ENCODE measurements at places on chromosomes 7 and 10.

DNA sequence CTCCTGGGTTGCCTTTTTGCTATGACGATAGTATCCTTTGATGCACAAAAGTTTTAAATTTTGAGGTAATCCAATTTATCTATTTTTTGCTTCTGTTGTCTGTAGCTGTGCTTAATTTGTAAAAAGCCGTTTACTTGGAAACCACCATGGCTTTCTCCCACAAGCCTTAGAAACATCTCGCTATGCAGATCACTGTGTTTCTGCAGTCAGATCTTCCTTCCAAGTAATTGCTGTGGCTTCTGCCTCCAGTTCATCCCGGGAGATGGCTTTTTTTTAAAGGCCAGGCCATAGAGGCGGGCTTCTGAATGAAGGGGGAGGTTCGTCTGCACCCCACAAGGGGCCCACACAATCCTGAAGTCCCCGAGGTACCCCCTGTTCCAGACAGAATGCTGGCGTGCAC, 48.3 kb upstream of the OCM2 start:
- no peak for DNase-seq

GRCh38 chr7:147413557-147413870, 1177.1 kb upstream of the C7orf33 start:
- no peak for DNase-seq

- no peak for DNase-seq
These were observed 252.6 kb upstream of the ZNF32 start for GRCh38 chr10:43901302-43901701.

- DNase-seq = peak; percentile 69
These were observed 681 bp upstream of the SPOCK2 start for GRCh38 chr10:72088889-72089575.

GRCh38 chr7:17422966-17423365, 124.5 kb downstream of the AHR start:
- no peak for DNase-seq

- no peak for DNase-seq
These were observed 21.9 kb upstream of the ZNF804B start for GRCh38 chr7:88737632-88738031.

- DNase-seq = no peak
These were observed 36.5 kb downstream of the SKIDA1 start for GRCh38 chr10:21488957-21489446.

- peak; percentile 40 for DNase-seq
These were observed 6.5 kb downstream of the ASB13 start for GRCh38 chr10:5659702-5660528.

- no peak for DNase-seq
These were observed 137.0 kb downstream of the CD36 start for GRCh38 chr7:80775482-80775881.

- DNase-seq = no peak
These were observed 135.1 kb downstream of the NRBF2 start for GRCh38 chr10:63268149-63268797.

- no peak for DNase-seq
These were observed 520 bp upstream of the MICU1 start for GRCh38 chr10:72626444-72626754.

GRCh38 chr10:3422282-3422681, 249.7 kb upstream of the PITRM1 start:
- DNase-seq = no peak

- DNase-seq = no peak
These were observed 108.6 kb downstream of the ADARB2 start for GRCh38 chr10:1628757-1629156.
